Putamen (tissue), 1 donor: ENCODE measurements at places on chromosomes 5 and 9.
A peak's percentile ranks its signal among the peaks of the same experiment; 100 is the strongest.

GRCh38 chr9:114785866-114786650 lies 19.8 kb downstream of the TNFSF15 start:
- no peak for DNase-seq

- no peak for DNase-seq
These were observed 81.4 kb upstream of the WWC1 start for GRCh38 chr5:168209997-168210396.

GRCh38 chr9:16025627-16026026 lies 472.8 kb downstream of the CCDC171 start:
- no peak for DNase-seq

GRCh38 chr5:10562201-10563109 lies 1.4 kb upstream of the ANKRD33B start:
- no peak for DNase-seq

DNA sequence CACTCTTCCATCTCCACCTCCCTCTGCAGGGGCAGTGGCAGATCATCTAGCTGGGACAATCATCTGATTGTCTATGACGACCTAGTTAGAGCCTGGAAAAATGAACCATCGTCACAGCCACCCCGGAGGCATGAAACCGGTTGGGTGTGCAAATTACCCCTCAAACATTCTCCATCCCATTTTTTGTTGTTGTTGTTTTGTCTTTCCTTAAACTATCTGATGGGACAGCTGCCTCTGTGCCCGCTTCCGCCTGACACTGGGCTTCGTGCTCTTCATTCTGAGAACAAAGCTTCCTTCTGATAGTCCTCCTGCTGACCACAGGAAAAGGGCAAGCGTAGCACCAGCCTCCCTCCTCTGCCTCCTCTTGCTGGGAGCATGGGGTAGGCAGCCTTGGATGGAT lies 7.0 kb upstream of the NDST1 start:
- peak; percentile 83 for DNase-seq

DNA sequence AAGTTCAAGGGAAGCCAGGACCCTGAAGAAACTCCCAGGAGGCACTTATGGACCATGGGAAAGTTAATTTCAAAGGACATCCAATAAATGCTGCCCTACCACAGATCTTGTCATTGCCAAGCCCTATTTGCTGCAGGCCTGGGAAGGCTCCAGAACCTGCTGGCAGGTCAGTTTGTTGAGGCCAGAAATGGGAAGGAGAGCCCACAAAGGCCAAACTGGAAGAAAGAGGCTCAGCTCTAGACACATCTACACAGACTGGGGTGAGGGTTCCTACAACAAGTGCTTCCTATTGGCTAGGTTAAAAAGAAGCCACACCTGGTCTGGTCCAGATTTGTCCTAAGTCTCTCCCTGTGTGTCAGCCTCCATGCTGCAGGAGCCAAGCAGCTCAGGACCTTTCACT lies 94.4 kb downstream of the SIL1 start:
- DNase-seq = no peak
